ENCODE measurements at places on chromosomes 13 and 19.

DNA sequence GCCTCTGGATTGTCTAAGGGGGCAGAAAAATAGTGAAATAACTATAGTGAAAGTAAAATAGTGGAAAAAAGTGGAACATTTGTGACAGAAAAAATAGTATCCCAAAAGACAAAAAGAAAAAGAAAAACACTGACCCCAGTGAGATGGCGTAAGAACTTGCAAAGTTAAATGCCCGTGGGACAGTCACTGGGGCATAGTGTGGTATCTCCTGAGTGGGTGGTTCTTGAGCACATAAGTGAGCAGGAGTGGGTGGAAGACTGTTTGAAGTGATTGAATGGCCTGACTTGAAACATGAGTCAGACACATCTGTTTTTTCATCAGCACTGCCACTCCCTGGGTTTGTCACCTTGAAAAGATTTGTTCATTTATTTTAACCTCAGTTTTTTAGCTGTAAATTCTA is 2.5 kb downstream of the ZNF430 start:
- H3K4me3 ChIP-seq = no peak overlapping the region
- H3K27ac ChIP-seq = no peak overlapping the region
- no peak for DNase-seq
- peaks cover 23% of the 10 kb centered on the region for H3K4me1 ChIP-seq
- peaks cover 37% of the 10 kb centered on the region for H3K36me3 ChIP-seq

GRCh38 chr19:6091771-6092291 is 18.5 kb downstream of the RFX2 start:
- no peak for DNase-seq
- H3K4me1 ChIP-seq = peaks cover 51% of the 10 kb centered on the region
- peak overlapping the region; percentile 88 for H3K27ac ChIP-seq

DNA sequence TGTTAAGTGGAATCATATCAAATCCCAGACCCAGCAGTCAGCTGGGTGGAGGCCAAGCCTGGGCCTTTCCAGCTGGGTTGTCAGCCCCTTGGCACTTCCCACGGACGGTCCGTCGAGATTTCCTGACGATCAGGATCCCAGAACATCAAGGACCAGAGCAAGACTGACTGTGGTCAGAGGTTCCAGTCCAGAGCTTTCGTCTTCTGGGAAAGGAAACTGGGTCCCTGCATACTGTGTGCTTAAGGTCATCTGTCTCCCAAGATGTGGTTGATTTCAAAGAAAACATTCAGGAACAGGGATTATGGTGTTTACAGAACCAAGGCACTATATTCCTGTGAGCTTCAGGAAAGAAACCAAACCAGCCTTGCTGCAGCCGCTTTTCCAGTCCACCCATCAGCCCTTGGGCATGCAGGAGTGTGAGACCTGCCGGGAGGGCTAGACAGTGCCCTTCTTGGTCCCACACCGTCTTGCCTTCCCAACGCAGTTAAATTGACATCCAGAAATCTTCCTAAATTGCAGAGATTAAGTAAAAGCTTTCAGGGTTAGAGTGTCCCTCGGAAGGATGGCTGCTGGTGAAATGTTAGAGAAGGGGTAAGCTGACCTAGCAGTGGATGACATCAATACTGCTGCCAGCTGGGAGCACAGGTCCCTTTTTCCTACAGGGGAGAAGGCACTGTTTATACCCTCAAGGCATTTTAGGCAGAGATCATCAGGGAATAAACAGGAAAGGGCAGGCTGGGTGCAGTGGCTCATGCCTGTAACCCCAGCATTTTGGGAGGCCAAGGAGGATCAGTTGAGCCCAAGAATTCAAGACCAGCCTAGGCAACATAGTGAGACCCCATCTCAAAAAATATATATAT is 5.0 kb upstream of the C19orf33 start:
- H3K4me3 ChIP-seq = no peak overlapping the region
- no peak for DNase-seq
- no peaks in the 10 kb centered on the region for H3K27me3 ChIP-seq
- no peak overlapping the region for H3K27ac ChIP-seq

GRCh38 chr13:74230984-74231501 is 96.8 kb upstream of the KLF12 start:
- no peak for DNase-seq
- H3K27me3 ChIP-seq = no peaks in the 10 kb centered on the region
- no peak overlapping the region for H3K4me3 ChIP-seq
- H3K36me3 ChIP-seq = no peaks in the 10 kb centered on the region
- H3K27ac ChIP-seq = no peak overlapping the region

GRCh38 chr19:48509467-48510194 is 2.0 kb downstream of the LMTK3 start:
- no peak for DNase-seq
- H3K4me3 ChIP-seq = no peak overlapping the region

GRCh38 chr19:15498910-15499309 is 9.4 kb upstream of the CYP4F22 start:
- H3K27me3 ChIP-seq = peaks cover 41% of the 10 kb centered on the region
- no peaks in the 10 kb centered on the region for H3K4me1 ChIP-seq
- no peaks in the 10 kb centered on the region for H3K36me3 ChIP-seq
- H3K27ac ChIP-seq = no peak overlapping the region
- no peak overlapping the region for H3K4me3 ChIP-seq
- no peak for DNase-seq

DNA sequence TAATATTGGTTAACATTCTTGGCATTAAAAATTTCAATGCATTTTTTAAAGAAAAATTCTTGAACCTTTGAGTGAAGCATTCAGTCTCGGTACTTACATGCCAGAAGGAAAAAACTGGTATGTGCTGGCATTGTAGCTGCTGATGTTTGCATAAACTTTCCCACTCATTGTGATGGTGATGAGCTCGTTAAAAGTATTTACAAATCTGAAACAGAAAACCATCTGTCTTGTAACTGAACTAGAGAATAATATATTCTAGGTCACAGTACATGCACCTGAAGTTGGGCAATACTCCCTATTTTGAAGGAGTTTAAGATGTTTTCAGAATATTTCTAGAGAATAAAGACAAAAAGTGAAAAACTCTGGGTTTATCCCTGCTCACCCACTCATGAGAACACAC is 64.1 kb downstream of the SLC15A1 start:
- H3K36me3 ChIP-seq = no peaks in the 10 kb centered on the region
- no peaks in the 10 kb centered on the region for H3K4me1 ChIP-seq
- H3K27me3 ChIP-seq = peaks cover 7% of the 10 kb centered on the region
- no peak overlapping the region for H3K27ac ChIP-seq

- peak overlapping the region; percentile 96 for H3K4me3 ChIP-seq
- H3K27me3 ChIP-seq = no peaks in the 10 kb centered on the region
- no peak for DNase-seq
Measured at GRCh38 chr19:14418856-14419105, 360 bp downstream of the DDX39A start.

GRCh38 chr19:14567079-14567478 is 4.8 kb downstream of the NDUFB7 start:
- no peak for DNase-seq
- H3K27me3 ChIP-seq = no peaks in the 10 kb centered on the region
- H3K27ac ChIP-seq = no peak overlapping the region
- no peak overlapping the region for H3K4me3 ChIP-seq

GRCh38 chr13:85408415-85408814 is 390.8 kb downstream of the SLITRK6 start:
- H3K27ac ChIP-seq = no peak overlapping the region
- DNase-seq = no peak
- H3K4me3 ChIP-seq = no peak overlapping the region
- H3K36me3 ChIP-seq = no peaks in the 10 kb centered on the region

- H3K4me3 ChIP-seq = no peak overlapping the region
- H3K27ac ChIP-seq = no peak overlapping the region
- no peaks in the 10 kb centered on the region for H3K27me3 ChIP-seq
- DNase-seq = no peak
- H3K36me3 ChIP-seq = no peaks in the 10 kb centered on the region
- H3K4me1 ChIP-seq = no peaks in the 10 kb centered on the region
Measured at GRCh38 chr13:92727118-92727517, 499.5 kb upstream of the GPC6 start.

- no peaks in the 10 kb centered on the region for H3K4me1 ChIP-seq
- DNase-seq = no peak
- H3K4me3 ChIP-seq = no peak overlapping the region
- H3K36me3 ChIP-seq = no peaks in the 10 kb centered on the region
Measured at GRCh38 chr13:92838786-92839185, 387.8 kb upstream of the GPC6 start.

- H3K4me3 ChIP-seq = no peak overlapping the region
- no peaks in the 10 kb centered on the region for H3K27me3 ChIP-seq
- H3K4me1 ChIP-seq = peaks cover 26% of the 10 kb centered on the region
- H3K27ac ChIP-seq = no peak overlapping the region
Measured at GRCh38 chr13:50396001-50396400, 380.8 kb downstream of the KCNRG start.

GRCh38 chr13:32622827-32623226 is 36.6 kb downstream of the PDS5B start:
- no peak overlapping the region for H3K4me3 ChIP-seq
- H3K27me3 ChIP-seq = no peaks in the 10 kb centered on the region
- H3K27ac ChIP-seq = no peak overlapping the region
- H3K4me1 ChIP-seq = peaks cover 34% of the 10 kb centered on the region
- no peak for DNase-seq

GRCh38 chr13:67408798-67409197 is 178.7 kb upstream of the PCDH9 start:
- H3K36me3 ChIP-seq = no peaks in the 10 kb centered on the region
- no peaks in the 10 kb centered on the region for H3K4me1 ChIP-seq
- DNase-seq = no peak

- H3K4me1 ChIP-seq = no peaks in the 10 kb centered on the region
- no peak overlapping the region for H3K27ac ChIP-seq
- no peak overlapping the region for H3K4me3 ChIP-seq
- no peaks in the 10 kb centered on the region for H3K36me3 ChIP-seq
- no peaks in the 10 kb centered on the region for H3K27me3 ChIP-seq
- no peak for DNase-seq
Measured at GRCh38 chr13:49897713-49898112, 38.4 kb downstream of the SPRYD7 start.

- H3K4me1 ChIP-seq = peaks cover 5% of the 10 kb centered on the region
- no peak for DNase-seq
- H3K36me3 ChIP-seq = peaks cover 73% of the 10 kb centered on the region
- no peak overlapping the region for H3K27ac ChIP-seq
- no peak overlapping the region for H3K4me3 ChIP-seq
Measured at GRCh38 chr19:24048261-24048660, 38.7 kb upstream of the ZNF254 start.

DNA sequence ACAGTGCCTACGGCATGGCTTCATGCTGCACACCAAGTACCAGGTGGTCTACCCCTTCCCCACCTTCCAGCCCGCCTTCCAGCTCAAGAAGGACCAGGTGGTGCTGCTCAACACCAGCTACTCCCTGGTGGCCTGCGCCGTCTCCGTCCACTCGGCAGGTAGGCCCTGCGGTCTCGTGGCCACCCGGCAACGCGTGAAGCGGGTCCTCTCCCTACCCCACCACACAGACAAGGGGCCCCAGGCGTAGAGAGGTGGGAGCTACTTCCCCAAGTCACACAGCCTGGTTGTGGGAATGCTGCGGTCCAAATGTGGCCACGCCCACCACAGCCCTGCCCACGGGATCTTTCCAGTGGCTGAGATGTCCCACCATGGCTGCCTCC is 4.0 kb downstream of the DCAF15 start:
- peaks cover 68% of the 10 kb centered on the region for H3K36me3 ChIP-seq
- H3K4me3 ChIP-seq = no peak overlapping the region
- no peaks in the 10 kb centered on the region for H3K27me3 ChIP-seq
- DNase-seq = no peak
- peak overlapping the region; percentile 65 for H3K27ac ChIP-seq

DNA sequence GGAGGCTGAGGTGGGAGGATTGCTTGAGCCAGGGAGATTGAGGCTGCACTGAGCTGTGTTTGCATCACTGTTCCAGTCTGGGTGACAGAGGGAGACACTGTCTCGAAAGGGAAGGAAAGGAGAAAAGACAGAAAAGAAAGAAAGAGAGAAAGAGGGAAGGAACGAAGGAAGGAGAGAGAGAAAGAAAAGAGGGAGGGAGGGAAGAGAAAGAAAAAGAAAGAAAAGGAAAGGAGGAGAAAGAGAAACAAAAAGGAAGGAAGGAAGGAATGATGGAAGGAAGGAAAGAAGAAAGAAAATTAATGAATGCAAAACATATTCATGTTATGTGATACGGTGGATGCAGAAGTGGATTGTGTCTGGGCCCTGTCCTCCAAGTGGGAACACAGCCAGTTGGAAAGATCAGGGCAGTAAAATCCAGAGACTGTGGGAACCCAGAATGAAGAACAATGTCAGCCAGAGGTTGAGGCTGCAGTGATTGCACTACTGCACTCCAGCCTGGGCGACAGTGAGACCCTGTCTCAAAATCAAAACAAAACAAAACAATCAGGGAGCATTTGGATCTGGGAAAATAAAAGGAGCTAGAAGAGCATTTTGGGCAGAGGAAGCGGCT is 6.2 kb downstream of the PHLDB3 start:
- no peak overlapping the region for H3K4me3 ChIP-seq
- peaks cover 25% of the 10 kb centered on the region for H3K4me1 ChIP-seq
- H3K36me3 ChIP-seq = peaks cover 40% of the 10 kb centered on the region
- DNase-seq = no peak
- H3K27ac ChIP-seq = peak overlapping the region; percentile 59
- no peaks in the 10 kb centered on the region for H3K27me3 ChIP-seq

DNA sequence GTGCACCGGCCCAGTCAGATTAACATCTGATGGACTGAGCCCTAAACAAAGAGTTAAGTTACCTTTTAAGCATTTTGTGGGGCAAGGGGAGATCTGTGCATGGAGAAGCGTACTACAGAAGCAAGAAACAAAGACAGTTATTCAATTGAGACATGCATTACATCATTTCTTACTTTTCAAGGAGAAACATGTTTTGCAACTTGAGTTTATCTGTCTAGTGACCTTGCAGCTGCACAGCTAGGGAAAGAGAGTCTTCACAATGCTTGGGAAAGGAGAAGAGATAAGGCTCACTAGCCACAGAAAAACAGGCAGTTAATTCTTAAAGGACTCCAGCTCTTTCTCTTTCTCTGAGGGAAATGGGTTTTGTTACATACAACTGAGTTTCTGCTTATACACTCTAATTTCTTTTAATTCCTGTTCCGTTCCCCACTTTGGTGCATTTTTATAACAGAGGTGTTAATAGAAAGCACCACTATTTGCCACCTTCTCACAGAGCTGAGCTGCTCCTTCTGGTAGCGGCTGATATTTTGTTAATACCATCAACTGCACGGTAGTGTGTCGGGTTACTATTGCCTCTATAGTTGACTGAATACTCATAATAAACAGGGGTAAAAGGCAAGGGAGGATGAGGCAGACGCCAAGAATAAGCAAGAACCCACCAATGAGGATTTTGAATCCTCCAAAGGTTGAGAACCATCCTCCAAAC is 55.9 kb downstream of the ZNF431 start:
- no peak for DNase-seq
- no peaks in the 10 kb centered on the region for H3K4me1 ChIP-seq
- H3K27me3 ChIP-seq = no peaks in the 10 kb centered on the region
- H3K27ac ChIP-seq = peak overlapping the region; percentile 35
- no peak overlapping the region for H3K4me3 ChIP-seq

GRCh38 chr19:45670670-45671453 is 2.8 kb downstream of the GIPR start:
- peaks cover 21% of the 10 kb centered on the region for H3K4me1 ChIP-seq
- peaks cover 87% of the 10 kb centered on the region for H3K27me3 ChIP-seq
- peak; percentile 45 for DNase-seq
- H3K27ac ChIP-seq = no peak overlapping the region

- no peak overlapping the region for H3K4me3 ChIP-seq
- no peak for DNase-seq
- no peaks in the 10 kb centered on the region for H3K27me3 ChIP-seq
- H3K4me1 ChIP-seq = peaks cover 36% of the 10 kb centered on the region
- H3K36me3 ChIP-seq = no peaks in the 10 kb centered on the region
- no peak overlapping the region for H3K27ac ChIP-seq
Measured at GRCh38 chr19:41532526-41532925, 43.4 kb upstream of the CEACAM21 start.
